ENCODE measurements at places on chromosomes 5 and 9.

DNA sequence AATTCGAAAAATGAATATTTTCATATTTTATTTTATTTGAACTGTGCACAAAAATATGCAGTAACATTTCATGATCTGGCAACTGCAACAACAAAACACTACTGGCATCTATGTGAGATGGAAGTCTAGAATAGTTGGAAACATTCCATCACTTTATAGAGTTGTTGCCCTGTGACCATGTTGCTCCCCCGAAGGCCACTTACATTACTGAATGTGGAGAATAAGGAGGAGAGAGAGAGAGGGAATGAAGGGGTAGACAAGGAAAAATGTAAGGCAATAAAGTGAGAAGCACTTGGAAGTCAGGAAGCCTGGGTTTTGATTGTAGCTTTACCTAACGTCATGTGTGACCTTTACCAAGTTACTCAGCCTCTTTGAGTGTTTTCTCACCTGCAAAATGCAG, 437.2 kb upstream of the EDIL3 start:
- no peak for DNase-seq

DNA sequence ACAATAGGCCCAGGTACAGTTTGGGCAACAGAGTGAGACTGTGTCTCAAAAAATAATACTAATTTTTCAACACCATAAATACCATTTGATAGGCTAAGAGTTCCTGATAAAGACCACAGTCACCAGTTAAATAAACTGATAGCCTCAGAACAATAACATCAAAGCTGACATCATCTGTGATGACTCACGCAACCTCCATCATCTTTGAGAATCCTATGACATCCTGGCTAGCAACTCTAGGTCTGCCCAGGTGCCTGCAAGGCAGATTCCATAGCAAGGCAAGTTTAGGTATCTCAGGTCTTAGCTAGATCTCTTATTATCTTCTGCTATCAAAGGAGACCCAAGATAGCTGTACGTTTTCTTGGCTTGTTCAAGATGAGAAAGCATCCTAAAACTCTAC, 30.5 kb upstream of the UBAP2 start:
- DNase-seq, result peak; percentile 61

DNA sequence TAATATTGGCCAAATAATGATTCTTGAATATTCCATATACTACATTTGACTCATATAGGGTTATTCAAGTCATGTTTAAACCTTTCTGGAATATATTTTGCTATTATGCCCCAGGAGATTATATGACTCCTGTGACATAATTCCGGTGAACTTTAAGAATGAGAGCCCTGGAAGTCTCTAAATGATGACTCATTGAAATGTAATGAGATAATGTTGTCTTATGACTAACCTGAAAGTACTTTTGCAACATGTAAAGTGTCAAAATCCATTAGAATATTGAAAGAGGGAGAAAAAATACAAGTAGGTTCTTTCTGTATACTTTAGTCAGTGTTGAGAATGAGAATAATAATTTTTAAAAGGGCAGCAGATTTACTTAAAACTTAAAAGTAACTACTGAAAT, 830.4 kb downstream of the MAT2B start:
- DNase-seq, result peak; percentile 64

DNA sequence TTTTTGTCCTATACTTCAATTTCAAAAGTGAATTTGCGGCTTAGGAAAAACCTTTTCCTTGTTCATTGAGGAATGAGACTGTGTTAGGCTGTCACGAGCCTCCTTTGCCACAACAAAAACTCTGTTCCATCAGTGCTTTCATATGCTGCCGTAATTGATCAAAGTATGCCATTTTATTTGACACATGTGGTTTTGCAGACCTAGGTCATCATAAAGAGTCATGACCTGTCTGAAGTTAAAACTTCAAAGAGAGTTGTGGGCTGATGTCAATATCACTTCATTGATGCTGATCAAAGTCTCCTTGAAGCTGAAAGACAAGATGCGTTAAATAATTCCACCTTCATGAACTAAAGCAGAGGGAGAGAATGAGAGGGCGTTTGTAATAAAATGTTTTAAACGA, 55.5 kb downstream of the SYK start:
- no peak for DNase-seq

GRCh38 chr9:35816708-35817107, 1.9 kb upstream of the HINT2 start:
- no peak for DNase-seq

GRCh38 chr5:154577416-154577815, 99.4 kb upstream of the HAND1 start:
- DNase-seq, result no peak

DNA sequence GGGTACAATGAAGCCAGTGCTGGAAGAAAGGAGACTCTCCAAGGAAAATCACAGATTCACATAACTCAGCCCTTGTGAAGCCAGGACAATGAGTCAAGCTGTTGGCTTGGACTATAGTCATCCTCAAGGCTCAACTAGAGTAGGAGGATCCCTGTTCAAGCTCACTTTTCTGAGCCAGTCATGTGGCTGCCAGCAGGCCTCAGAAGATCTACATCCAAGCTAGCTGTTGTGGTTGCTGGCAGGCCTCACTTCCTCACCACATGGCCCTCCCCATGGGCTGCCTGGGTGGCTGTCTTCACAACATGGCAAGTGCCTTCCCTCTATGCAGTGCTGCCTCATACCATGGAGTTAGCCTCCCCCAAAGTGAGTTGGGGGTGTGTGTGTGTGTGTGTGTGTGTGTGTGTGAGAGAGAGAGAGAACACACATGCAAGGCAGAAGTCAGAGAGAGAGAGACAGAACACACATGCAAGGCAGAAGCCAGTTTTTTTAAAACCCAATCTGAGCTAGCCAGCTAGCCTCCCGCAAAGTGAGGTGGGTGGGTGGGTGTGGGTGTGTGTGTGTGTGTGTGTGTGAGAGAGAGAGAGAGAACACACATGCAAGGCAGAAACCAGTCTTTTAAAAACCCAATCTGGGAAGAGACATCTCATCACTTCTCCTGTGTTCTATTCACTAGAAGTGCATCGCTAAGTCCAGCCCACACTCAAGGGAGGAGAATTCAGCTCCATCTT, 17.1 kb downstream of the SCAI start:
- peak; percentile 93 for DNase-seq

DNA sequence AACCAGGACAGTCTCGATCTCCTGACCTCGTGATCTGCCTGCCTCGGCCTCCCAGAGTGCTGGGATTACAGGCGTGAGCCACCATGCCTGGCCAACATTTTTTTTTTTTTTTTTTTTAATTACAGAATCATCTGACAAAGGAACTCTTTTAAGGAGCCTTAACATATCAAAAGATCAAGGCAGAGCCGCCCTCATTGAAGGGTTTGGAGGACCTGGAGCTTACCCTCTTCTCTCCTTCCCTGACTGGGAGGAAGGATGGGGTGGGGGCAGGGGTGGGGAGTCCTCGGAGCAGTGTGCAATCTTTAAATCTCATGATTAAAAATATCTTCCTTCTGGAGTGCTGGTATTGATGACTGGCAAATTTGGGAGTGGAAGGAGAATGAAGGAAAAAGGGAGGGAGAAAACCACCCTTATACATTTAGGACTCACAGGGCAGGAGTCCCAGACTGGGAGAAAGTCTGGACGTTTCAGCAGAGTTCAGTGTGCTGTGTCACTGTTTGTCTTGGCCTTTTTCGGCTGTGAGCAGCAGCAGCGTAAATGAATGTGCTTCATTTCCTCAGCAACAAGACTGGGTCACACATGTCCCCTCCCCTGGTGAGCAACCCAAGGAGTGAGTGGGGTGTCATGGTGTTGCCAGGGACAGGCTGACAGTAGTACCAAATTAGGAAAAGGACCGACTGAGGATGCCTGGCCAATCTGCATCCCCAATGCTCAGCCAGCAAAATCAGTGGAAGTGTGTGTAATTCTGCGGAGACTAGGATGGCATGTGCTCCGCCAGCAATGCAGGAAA, 115.3 kb upstream of the BNC2 start:
- DNase-seq, result no peak

DNA sequence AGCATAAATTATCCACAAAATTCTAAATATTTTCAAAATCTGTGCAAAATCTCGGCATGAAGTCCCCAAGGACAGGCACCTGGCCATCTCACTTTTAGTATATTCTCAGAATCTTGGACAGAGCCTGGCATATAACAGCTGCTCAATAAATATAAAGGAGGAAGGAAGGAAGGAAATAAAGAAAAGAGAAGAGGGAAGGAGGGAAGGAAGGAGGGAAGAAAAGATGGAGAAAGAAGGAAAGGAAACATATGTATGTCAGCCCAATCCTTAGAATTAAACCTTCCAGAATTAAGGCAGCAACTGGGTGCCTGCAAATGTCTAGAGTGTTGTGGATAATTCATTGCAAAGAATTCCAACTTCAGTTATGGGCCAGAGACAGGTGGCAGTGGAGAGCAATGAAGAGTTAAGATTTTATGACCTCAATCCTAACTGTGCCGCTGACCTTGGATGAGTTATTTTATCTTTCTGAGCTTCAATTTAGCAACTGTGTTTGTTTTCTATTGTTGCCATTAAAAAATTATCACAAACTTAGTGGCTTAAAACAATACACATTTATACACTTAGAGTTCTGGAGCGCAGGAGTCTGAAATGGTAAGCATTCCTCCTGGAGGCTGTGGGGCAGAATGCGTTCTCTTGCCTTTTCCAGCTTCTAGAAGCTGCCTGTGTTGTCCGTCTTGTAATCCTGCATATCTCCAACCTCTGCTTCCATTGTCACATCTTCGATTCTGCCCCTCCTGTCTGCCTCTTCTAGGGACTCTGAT, 200.9 kb upstream of the MSX2 start:
- DNase-seq, result no peak

- DNase-seq, result no peak
Measured at GRCh38 chr5:31303688-31304087, 110.2 kb downstream of the CDH6 start.

GRCh38 chr5:15694696-15695214, 194.8 kb downstream of the FBXL7 start:
- DNase-seq, result no peak

DNA sequence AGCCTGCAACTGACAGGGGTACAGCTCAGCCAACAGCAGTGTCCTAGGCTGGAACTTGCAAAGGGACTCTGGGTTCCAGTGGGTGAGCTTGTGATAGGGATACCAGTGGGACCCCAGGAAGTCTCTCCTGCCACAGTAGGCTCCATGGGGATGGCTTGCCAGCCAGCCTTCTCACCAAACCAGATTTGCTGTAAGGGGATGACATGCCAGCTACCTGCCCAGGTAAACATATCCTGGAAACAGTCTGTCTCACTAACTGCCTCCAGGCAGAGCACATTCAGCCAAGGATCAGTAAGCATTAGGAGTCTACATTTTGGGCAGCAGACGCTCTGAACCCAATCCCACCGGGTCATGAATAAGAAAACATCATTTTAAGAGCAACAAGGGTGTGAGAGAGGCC, 49.9 kb downstream of the SIL1 start:
- DNase-seq, result no peak

DNA sequence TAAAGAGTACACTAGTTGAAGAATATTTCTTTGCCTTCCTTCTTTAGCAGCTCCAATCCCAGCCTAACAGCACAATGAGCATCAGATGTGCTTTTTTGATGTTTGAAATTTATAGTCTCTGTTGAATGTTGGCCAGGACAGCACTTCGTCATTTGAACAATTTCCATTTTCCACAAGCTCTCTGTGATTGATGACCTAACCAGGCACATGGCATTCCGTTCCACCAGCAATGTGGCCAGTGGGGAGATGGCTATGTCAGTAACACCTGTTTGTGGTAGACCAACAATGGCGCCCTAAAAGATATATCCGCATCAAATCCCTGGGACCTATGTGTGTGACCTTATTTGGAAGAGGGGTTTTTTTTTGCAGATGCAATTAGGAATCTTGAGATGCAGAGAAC, 66.8 kb downstream of the PALM2AKAP2 start:
- no peak for DNase-seq

DNA sequence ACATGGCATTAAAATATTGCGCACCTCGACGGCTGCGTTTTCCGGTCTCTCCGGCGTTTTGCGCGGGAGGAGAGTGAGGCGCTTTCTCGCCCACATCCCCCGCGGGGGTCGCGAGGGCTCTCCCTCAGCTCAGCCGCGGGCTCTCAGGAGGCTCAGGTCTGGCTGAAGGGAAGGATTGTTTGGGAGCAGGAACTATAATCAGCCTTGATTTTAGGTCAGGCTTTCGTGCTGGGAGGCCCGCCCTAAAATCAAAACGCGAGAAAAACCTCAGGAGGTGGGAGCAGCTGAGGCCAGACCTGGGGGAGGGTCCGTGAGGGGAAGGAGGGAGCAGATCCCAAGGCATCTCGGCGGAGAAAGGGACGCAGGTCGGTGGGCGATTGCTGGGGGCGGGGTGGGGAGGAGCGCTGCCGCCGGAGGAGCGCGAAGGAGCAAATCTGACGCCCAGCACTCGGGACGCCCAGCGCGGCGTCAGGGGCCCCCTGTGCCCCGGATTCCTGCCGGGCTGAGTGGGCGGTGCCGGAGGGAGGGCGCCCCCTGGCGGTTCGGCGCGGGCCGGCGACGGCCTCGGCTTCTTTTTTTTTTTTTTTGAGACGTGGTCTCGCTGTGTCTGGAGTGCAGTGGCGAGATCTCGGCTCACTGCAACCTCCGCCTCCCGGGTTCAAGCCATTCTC, 18.7 kb upstream of the RNF130 start:
- DNase-seq, result no peak

DNA sequence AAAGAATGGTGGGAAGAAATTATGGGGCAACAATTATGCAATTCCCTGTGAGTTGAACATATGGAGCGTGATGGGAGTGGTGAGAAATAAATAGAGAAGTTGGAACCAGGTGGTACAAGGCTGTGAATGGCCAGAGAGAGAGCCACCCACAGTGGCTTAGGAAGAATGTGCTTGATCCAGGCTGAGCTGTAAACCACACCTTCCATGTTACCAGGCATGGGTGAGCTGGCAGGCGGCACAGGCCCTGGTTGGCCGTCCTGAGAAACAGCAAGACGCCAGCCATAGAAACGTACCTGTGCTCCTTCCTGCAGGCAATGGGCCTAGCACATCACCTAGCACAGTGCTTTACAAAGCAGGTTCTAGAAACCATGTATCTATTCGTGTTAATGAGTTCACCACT, 74.3 kb downstream of the EPB41L4B start:
- DNase-seq, result no peak

- no peak for DNase-seq
Measured at GRCh38 chr5:15717001-15717400, 217.0 kb downstream of the FBXL7 start.

DNA sequence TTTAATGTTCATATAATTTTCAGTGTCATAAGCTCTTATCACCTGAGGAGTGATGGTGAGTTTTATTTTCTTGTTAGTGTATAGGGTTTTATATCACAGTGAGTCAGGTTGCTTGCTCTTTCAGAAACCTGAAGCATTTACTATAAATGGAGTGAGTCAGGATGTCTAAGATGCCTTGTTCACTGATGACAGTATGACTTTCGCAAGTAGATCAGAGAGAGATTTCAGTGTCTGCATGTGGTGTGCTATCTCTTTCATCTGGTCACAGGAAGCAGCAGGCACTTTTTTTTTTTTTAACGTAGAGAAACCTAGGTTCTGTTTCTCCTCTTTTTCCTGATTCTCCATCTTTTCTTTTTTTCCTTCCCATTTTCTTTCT, 237.1 kb downstream of the DMRTA1 start:
- DNase-seq, result peak; percentile 87

GRCh38 chr5:136590581-136590980, 225.2 kb upstream of the TRPC7 start:
- DNase-seq, result no peak

Measured in HS-5 (cell line).